ENCODE measurements at places on chromosomes 16 and 17. TPM values are rescaled to one million over a fixed set of nuclear protein-coding genes. Genes with fewer than 3 reads are reported as not detected.

Gene HSPB9
- not detected for total RNA-seq

Gene CRHR1
- not detected for total RNA-seq

Gene MT4
- total RNA-seq, result not detected

Gene SLC12A3
- total RNA-seq, result not detected

Gene RAB11FIP4
- 9.1 TPM for total RNA-seq

Gene SMIM22
- total RNA-seq, result 0.98 TPM

Gene TBC1D3K
- not detected for total RNA-seq

Gene RRAD
- 40.2 TPM for total RNA-seq

Gene ASGR1
- total RNA-seq, result 0.72 TPM

DNA sequence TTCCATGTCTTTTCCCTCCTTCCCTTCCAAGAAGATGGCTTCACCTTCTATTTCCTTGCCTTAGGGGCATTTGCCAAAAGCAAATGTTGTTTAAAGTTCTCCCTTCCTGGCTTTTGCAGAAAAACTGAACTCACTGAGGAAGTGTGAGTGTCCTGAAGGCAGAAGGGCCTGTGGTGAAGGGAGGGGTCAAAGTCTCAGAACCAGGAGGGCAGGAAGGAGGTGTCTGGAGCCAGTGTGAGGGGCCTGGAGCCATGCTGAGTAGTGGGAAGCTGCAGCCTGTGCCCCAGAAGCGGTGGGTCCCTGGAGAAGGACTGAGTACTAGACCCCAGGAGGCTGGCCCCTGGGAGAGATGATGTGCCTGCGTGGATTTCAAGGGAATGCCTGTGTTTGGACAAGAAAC lies 23.8 kb upstream of the SUPT4H1 start:
- no peak for DNase-seq

GRCh38 chr17:58492238-58493121 lies 4.3 kb upstream of the HSF5 start:
- DNase-seq, result no peak

DNA sequence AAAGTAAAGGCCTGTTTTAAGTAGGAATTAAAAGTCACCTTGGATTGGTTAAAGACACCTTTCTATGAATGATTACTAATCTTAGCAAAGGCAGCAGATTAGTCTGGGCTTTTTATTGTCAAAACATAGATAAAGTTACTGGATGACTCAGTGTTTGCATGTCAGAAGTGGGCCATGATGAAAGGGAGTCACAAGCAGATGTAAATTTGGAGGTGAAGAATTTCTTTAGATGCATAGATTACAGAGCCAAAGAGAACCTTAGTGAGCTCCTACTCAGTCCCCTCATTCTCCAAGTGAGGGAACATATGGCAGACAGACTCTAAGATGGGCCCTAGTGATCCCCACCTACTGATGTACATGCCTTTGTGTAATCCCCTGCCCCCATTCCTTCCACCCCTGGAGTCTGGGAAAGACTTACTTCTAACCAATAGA lies 124.5 kb downstream of the HS3ST3A1 start:
- DNase-seq, result no peak

GRCh38 chr16:22198547-22199293 lies 7.4 kb upstream of the EEF2K start:
- DNase-seq, result no peak

DNA sequence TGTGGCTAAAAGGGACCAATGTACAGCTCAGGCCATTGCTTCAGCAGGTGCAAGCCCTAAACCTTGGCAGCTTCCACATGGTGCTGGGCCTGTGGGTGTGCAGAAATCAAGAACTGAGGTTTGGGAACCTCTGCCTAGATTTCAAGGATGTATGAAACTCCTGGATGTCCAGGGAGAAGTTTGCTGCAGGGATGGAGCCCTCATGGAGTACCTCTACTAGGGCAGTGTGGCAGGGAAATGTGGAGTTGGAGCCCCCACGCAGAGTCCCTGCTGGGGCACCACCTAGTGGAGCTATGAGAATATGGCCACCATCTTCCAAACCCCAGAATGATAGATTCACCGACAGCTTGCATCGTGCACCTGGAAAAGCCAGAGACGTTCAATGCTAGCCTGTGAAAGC lies 13.0 kb downstream of the EFCAB5 start:
- no peak for DNase-seq

- DNase-seq, result no peak
Measured at GRCh38 chr17:2179615-2180295, 123.8 kb downstream of the SMG6 start.

GRCh38 chr17:6752068-6752909 lies 3.6 kb upstream of the XAF1 start:
- peak; percentile 85 for DNase-seq

- no peak for DNase-seq
Measured at GRCh38 chr16:84040823-84041820, 1.5 kb downstream of the SLC38A8 start.

GRCh38 chr17:47363171-47363570 lies 39.4 kb downstream of the EFCAB13 start:
- DNase-seq, result no peak

DNA sequence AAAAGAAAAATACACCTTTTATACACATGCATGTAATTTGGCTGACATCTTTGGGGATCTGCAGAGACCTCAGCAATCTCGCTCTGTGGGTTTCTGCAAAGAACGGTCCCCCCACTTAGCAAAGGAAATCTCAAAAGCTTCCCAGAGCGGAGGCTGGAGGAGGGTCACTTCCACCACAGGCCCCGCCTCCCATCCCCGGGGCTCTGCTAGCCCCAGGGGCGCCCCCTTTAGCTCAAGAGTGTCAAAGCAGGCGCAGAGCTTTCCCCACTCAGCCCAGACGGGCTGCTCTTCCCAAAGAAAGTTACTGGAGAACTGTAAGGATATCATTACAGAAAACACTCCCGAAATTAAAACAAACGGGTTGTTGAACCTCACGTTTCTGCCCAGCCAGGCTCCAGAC lies 11.4 kb downstream of the SLC13A5 start:
- no peak for DNase-seq

DNA sequence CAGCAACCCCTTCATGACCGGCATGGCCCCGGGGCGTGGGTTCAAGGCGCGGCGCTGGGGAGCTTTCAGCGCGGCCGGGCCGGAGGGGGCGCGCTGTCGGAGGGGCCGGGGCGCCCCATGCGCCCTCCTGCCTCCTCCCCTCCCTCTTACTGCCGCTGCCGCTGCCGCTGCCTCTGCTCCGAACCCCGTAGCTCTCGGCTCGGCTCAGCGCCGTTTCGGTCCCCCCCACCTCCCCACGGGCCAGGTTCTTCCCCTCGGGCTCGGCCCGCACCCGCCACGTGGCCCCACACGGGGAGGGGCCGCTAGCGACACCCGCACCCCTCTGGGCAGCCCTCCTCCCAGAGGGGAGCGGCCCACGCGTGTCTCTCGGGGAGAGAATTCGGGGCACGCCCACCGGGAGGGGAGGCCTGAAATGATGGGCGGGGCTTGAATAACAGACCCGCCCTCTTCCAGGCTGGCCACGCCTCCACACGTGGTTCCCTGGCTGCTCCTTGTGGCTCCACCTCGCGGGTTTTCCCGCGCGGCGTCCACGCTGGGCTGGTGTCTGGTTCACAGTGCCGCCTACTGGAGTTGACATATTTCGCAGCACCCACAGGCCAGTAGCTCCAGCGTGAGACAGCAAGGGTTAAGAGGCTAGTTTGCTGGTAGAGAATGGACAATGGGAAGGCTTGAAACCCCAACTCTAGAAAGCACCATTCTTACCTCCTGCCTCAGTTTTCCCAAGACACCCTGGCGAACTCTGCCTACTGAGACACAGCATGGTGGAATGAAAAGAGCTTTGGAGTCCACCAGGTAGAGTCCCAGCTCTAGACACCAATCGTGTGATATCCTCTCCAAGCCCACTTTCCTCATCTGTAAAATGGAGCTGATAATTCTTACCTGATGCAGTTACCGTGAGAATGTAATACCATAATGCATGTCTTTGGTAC lies at the start of gene KCNH4:
Gene KCNH4 (minus strand): TSS at position 221 of the 929 bp plus-strand sequence. CDS start 197 bp downstream, at position 24.
- no peak for DNase-seq

GRCh38 chr17:50331085-50331791 lies 14.7 kb upstream of the XYLT2 start:
- peak; percentile 60 for DNase-seq

DNA sequence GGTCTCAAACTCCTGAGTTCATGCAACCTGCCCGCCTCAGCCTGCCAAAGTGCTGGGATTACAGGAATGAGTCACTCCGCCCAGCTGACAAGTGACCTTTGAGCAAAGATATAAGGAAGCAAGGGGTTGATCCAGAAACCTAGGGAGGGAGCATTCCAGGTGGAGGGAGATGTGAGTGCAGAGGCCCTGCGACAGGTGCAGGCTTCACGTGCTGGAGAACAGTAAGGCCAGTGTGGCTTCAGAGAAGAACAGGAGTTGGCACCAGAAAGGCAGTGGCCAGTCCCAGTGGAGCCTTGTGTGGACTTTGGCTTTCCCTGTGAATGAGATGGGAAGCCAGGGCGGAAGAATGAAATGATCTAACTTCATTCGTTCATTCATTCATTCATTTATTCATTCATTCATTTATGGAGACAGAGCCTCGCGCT lies 73.6 kb upstream of the HAS3 start:
- DNase-seq, result no peak

DNA sequence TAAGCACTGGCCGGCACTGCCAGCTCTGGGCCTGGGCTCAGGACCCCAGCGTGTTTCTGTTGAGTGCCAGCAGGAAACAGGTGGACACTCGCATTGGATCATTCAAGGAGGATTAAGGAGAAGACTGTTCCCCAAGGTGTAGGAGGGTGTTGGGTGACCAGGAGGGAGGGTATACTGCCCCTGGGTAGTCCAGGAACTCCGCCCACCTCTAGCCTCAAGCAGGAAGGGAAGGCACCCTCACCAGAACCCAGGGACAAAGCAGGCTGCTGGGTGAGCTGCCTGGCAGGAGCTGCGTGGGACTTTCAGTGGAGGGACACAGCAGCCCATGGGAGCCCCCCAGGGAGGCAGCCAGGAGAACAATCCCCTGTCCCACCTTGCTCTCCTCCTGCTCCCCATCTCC lies 7.7 kb upstream of the RAB37 start:
- DNase-seq, result no peak

Data from epithelial cell of proximal tubule (primary cell).